HEK293T (cell line): ENCODE measurements at places on chromosomes 7 and 10.

- no peak for DNase-seq
Observed at GRCh38 chr10:100972115-100972903, 3.0 kb downstream of the SEMA4G start.

DNA sequence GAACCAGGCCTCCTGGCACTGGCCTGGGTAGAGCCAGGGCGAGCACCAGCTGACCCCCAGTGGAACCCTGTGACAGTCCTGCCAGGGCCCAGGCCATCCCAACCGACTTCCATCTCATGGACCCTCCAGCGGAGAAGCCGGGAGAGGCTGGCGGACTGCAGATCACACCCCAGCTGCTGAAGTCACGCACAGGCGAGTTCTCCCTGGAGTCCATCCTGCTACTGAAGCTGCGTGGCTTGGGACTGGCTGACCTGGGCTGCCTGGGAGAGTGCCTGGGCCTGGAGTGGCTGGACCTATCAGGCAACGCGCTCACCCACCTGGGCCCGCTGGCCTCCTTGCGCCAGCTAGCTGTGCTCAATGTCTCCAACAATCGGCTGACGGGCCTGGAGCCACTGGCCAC is 4.7 kb downstream of the RARRES2 start:
- no peak for DNase-seq

DNA sequence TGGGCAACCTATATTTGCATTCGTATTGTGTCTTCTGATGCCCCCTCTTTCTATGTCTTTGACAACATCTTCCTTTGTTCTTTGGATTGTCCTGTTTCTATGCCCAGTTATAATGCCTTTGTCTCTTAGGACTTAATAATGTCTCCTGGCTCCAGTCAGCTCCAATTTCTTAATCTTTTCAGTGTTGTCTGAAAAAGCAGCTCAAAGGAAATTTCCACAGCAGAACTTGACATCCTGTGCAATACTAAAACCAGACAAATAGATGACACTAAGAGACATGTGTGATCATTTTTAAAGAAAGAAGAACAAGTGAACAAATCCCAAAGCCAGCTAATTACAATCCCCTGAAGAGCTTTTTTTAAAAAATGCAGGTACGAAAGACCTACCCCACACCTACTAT is 47.7 kb upstream of the RNF148 start:
- no peak for DNase-seq

- DNase-seq: no peak
Observed at GRCh38 chr10:44949127-44949802, 10.3 kb upstream of the RASSF4 start.
